M059J (cell line): ENCODE measurements at places on chromosomes 1 and 21.
A peak's percentile ranks its signal among the peaks of the same experiment; 100 is the strongest.

DNA sequence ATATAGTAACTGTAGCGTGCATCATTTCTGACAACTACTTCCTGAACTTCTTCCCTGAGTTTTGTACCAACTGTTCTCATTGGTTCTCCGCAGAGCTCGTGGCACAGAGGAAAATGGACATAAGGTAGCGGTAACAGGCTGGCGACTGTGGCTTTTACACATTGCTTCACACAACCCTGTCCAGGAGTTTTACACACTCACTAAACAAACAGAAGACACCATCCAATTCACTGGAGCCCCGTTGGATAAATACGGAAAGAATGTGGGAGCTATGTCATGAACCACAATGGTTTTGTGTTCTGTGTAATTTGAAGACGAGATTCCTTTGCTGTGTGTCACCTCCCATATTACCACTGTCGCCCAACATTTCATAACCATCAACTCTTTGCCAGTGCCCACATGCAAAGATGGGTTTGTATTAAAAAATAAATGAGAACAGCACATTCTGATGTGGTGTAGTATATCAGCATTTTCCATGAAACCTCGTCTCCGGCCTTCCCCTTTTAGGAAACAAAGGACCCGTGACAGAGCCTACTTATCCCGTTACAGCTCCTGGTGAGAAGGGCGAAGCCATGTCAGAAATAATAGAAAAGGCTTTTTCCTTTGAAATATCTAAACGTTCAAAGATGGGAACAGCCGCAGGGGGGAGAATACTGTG, 47.4 kb upstream of the ENAH start:
- peak; percentile 100 for DNase-seq

DNA sequence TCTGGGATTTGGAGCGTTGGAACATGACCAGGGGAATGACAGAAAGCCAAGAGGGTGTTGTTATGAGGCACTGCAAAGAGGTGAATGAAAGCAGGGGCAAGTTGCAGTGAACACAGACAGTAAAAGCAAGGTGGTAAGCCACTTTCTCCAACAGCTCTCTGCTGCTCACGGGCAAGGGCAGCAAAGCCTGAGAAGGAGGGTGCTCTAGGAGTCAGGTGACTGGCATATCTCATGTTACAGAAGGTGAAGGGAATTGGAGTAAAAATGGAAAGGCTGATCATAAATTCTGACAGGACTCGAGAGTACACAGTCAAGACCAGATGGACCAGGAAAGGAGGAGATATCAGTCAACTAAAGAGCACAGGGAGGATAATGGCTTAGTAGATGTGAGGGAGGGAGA, 14.5 kb downstream of the VAV3 start:
- no peak for DNase-seq

GRCh38 chr1:171794085-171794484, 12.6 kb downstream of the METTL13 start:
- DNase-seq = peak; percentile 97

DNA sequence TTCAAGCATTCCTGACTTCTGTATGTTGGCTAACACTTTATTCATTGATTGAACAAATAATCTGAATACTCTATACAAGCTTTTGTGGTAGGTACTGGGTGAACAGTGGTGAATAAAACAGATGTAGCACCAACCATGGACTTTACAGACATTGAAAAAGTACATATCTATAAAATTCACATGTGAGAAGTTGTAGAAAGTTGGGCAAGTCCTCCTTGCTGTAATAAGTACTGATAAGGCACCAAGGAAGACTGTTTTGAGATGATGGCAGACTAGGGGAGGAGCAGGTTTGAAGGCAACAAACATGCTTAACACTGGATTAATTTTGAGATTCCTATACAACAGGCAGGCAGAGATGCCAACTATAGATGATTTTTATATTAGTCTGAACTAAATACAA, 42.4 kb downstream of the RNF2 start:
- DNase-seq = no peak

DNA sequence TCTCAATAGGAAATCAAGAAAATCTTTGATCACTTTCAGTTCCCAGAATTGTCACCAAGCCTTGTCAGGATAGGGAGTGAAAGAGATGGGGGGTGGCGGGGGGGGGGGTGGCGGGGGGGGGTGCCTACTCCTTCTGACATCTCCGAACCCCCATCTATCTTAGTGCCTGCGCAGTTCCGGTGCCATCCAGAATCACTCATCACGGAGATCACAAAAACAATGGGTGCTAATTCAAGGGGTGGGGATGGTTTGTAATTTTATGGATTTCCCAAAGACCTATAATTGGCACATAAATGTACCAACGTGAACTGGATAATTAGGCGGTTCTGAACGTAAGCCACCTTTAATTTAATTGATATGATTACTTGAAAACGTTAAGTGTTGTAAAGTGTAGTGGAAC, 2.1 kb downstream of the DAB1 start:
- DNase-seq = no peak
